ENCODE measurements at places on chromosomes 3 and 15. TPM values are rescaled to one million over a fixed set of nuclear protein-coding genes. Genes with fewer than 3 reads are reported as not detected.
A peak's percentile ranks its signal among the peaks of the same experiment; 100 is the strongest.

- no peak for DNase-seq
Measured at GRCh38 chr3:152480282-152480953, 211.7 kb downstream of the MBNL1 start.

- no peak for DNase-seq
Measured at GRCh38 chr3:38827791-38828190, 11.8 kb upstream of the SCN10A start.

The CACNA2D2 gene
- 1.4 TPM for total RNA-seq

DNA sequence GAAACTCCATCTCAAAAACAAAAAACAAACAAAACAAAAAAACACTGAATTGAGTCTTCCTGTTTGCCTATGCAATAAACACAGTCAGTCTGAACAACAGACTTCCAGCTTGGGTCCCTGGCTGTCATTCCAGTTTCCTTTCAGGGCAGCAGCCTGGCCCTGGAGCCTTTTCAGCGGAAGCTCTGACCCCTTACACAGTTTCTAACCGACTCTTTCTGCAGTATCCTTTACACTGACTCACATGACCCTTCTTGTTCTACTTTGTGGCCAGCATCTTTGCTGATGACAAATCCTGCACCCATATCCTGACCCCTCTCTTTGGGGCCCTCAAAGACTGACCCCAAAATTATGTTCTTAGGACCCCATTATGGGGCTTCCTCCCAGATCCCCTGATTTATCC lies 38.3 kb upstream of the INO80 start:
- DNase-seq = no peak

DNA sequence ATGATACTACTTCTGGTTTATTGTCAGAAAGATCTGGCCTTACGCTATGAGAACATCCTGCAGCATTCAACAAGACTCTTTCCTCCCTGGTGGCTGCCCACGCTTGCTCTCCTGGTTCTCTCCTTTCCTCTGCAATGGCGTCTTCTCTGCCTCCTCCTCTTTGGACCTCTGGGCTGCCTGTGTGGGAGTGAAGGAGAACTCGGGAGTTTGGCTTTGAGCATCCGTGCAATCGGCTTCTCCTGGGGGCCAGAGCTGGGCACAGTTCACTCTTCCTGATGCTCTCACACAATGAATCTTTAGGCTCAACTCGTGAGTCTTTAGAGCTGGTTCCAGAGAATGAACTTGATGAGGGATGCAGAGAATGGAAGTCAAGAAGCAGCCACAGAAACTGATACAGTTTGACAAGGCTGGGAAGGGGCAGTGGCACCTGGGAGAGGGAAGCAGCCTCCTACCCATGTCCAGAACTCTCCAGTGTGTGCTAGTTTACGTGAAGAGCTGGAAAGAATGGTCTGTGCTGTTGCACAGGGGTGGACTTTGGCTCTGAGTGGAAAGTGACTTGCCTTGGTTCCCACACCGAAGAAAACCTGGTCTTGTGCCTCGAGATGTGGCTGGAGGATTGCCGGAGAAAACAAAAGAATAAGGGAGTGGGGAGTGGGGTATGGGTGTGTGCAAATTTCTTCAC lies 37.9 kb downstream of the RPLP1 start:
- DNase-seq = no peak

GRCh38 chr15:91537856-91538255 lies 315.7 kb upstream of the SLCO3A1 start:
- DNase-seq = no peak

DNA sequence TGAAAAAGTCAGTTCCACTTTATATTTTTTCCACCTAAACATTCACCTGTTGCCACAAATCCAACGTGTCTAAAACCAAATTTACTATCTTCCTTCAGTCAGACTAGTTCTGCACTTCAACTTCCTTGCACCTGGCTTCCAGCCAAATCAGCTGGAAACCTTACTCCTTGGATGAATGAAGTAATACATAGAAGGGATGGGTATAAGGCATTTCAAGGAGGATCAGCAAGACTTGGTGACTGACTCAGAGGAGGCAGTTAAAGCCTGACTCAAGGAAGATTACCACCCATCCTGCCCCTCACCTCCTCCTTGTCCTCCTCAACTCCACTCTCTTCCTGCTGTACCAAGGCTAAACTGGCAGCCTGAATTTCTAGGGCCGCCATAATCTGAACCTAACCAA lies 37.1 kb downstream of the QTRT2 start:
- peak; percentile 24 for DNase-seq

- no peak for DNase-seq
Measured at GRCh38 chr3:139308560-139308959, 35.3 kb upstream of the MRPS22 start.

Measured in lower leg skin (tissue), 4 donors.